PC-9 (cell line): ENCODE measurements at places on chromosomes 5 and 9. TPM values are rescaled to one million over a fixed set of nuclear protein-coding genes. Genes with fewer than 3 reads are reported as not detected.

DNA sequence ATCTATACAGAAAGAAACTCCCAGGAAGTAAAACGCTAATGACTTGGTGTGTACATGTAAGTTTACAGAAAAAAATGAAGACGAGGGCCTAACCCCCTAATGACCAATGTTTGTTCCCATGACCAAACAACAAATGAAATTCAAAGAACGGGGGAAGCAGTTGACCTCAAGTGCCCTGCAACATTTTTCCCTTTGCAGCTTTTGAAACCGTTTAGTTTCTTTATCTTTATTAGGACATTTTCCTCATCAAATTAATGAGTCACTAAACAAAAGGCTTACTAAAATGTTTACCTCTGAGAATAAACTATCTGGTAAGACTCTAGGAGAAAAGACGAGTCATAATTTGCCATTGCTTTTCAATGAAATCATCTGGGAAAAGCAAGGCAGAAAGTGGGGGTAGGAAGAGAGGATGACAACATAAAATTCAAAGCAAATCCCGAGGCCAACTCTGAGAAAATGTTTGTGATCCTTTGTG lies 57.4 kb downstream of the LHFPL2 start:
- peak; percentile 96 for DNase-seq
- H3K4me3 ChIP-seq: peak overlapping the region; percentile 20; the same call in 1 of the 2 replicates
- peaks cover 81% of the 10 kb centered on the region for H3K4me1 ChIP-seq
- peak overlapping the region; percentile 95 for H3K27ac ChIP-seq

GRCh38 chr9:33139421-33140228 lies 27.5 kb downstream of the B4GALT1 start:
- no peak for DNase-seq
- H3K36me3 ChIP-seq: no peaks in the 10 kb centered on the region
- H3K4me3 ChIP-seq: no peak overlapping the region

CCL27 gene
- 0.44 and 0.98 TPM in 2 replicates for total RNA-seq

GRCh38 chr5:143896516-143896915 lies 84.6 kb downstream of the HMHB1 start:
- H3K27ac ChIP-seq: no peak overlapping the region
- no peaks in the 10 kb centered on the region for H3K27me3 ChIP-seq
- H3K4me3 ChIP-seq: no peak overlapping the region

ACOT12 gene
- not detected in 2 replicates for total RNA-seq
